ENCODE measurements at places on chromosomes 3 and 15.

DNA sequence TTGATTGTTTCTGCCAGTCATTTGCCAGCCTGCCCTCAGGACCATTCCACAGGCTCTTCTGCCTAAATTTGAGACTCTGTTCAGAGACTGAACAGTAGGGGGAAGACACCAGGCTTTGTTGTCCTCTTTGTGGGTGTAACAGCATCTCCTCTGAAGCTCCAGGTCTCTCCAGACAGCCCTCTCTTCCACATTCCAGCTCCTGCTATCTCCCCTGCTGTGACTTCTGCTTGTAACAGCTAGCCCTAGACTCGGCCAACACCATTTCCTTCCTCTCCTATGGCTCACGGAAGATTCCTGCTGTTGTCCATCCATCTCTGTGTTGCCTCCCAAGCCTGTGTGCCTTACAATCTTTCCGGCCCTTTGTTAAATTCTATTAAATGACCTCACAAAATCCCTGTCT lies 40.2 kb downstream of the SUCLG2 start:
- DNase-seq, result no peak

- DNase-seq, result no peak
Measured at GRCh38 chr3:29606416-29606815, 325.5 kb downstream of the RBMS3 start.

DNA sequence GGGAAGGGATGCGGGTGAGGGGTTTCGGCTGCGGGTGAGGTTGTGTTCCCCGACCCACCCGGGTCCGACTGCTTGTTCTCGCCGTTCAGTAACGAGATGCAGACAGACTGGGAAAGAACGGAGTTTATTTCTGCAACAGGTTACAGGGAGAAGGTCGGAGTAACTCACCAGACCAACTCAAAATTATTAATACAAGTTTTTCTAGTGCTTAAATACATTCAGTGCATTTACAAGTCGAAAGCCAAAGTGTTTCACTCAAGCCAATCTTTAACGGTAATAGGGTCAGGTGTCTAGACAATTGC lies 492 bp upstream of the HIGD1A start:
- DNase-seq, result no peak

DNA sequence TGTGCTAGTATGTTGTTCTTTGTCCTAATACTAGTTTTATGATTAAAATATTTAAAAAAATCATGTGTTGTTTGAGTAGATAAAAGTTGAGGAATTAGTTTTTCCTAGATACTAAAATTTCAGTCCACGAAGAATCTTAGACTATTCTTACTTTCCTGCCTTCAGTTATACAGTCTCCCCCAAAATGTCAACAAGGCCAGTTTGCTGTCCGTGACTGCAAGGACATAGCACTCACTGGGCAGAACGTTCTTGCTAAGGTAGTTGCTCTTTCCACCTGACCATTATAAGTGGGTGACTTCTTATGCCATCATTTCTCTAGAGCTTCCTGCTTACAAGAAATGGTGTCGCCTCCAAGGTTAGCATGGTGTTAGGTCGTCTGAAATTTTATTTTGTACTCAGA lies 32.8 kb downstream of the KAT2B start:
- no peak for DNase-seq

DNA sequence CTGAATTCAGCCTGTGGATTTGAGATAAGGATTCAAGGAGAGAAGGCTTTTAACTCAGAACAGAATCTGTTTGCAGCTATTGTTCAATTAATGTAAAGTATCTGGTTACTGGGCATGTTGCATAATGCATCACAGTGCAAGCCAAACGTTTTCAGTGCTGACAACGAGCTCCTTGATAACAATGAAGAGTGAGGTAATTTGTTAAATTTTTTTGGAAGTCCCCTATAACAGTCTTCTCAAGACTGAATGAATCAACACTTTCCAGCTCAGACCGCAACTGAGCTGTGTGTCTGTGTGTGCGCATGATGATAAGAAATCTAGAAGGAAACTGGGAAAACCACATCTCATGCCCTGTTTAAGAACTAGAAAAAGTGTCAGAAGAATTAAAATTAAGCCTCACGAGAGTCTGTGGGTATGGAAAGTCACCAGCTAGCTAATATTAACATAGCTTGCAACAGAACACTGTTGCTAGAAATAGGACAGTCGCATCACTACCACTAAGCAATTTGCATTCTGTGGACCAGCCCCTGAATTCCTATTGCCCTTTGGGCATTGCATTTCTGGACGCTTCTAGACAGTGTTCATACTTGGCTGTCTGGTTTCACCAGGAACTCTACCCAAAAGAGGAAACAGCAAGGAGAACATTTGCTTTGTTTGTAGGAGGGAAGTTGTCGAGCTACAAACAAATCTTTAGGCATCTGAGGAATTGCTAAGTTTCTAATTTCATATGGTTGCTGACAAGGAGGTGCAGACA lies 43.7 kb upstream of the ATP2C1 start:
- peak; percentile 24 for DNase-seq

DNA sequence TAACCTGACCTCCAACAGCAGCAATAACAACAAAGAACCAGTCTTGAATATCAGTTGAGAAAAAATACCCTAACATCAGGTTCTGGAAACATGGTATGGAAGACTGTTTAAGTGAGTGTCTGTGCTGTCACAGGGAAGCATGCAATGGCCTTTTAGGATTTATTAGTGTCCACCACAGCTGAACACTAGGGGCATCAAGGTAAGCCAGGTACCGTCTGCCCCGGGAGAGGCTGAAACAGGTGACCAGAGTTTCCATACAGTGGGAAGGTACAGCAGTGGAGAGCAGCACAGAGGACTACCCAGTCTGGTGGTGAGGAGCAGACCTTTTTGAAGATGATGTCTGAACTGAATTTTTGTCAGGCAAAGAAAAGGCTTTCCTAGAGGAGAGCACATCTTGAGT lies 18.4 kb downstream of the ZDHHC23 start:
- no peak for DNase-seq

- peak; percentile 1 for DNase-seq
Measured at GRCh38 chr3:39724233-39724846, 85.1 kb upstream of the MYRIP start.

DNA sequence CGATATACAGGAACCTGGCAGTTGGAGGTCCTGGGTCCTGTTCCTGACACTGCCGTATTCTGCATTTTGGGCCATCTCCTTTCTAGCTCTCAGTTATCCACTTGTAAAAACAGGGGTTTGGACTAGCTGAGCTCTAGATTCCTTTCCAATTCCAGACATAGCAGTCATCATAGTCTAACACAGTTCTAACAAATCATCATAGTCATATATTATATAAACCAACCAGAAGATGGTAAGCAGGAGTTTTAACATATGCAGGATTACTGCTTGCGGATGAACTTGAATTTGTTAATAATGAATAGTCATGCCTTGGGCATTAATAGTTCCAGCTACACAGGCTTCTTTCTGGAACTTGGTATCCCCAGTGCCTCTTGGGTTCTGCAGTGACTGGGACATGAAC lies 26.6 kb downstream of the MASP1 start:
- DNase-seq, result no peak

- DNase-seq, result peak; percentile 12
Measured at GRCh38 chr3:157130467-157131251, 29.3 kb downstream of the CCNL1 start.

DNA sequence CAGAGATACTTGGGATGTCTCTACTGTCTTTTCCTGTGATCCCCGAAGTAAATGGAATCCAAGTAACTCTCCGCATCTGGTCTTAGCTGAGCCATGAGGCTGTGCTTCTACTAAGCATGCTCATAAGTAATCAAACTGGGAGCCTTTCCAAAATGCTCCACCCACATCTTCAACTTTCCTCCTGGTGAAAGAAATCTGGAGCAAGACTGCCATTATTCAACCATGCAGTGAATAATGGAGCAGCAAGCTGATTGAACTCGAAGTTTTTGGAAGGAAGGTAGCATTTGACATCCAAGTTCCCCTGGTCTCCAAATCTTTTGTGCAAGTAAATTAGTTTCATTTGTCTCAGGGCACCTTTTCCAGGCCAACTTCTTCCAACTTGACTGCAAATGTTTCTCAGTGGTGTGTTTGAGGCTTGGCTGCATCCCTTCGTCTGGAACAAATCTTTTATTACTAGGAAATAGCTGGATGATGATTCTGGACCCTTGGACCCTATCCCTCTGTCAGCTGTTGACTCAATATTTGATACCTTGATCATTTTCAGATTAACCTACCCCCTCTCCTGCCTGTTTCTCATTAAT lies 19.4 kb downstream of the GXYLT2 start:
- peak; percentile 99 for DNase-seq

DNA sequence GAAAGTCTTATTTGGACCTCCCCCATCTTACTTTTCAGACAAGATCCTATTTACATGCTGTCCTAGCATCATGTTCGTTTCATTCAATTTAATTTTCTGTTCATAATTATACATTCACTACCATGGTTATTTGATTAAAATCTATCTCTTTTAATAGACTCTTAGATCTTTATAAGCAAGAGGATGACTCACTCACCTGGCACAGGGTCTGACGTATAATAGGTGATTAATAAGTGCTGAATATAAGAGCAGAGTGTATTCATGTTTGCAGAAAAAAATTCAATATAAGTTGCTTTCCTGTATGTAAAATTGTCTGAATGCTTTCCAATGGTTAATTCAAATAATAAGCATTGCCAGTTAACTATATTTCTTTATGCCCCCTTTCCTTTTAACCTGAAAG lies 165.5 kb upstream of the CBLB start:
- no peak for DNase-seq

DNA sequence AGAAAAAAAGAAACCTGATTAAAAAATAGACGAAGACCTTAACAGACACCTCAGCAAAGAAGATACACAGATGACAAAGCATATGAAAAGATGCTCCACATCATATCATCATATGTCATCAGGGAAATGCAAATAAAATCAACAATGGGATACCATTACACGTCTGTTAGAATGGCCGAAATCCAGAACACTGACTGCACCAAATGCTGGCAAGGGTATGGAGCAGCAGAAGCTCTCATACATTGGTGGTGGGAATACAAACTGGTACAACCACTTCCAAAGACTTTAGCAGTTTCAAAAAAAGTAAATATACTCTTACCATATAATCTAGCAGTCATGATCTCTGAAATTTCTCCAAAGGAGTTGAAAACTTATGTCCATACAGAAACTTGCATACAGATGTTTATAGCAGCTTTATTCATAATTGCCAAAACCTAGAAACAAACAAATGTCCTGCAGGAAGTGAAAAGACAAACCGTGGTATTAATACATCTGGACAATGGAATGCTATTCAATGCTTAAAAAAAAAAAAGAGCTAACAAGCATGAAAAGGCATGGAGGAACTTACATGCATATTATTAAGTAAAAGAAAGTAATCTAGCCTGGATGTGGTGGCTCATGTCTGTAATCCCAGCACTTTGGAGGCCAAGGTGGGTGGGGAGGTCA lies 107.4 kb downstream of the HES1 start:
- no peak for DNase-seq

DNA sequence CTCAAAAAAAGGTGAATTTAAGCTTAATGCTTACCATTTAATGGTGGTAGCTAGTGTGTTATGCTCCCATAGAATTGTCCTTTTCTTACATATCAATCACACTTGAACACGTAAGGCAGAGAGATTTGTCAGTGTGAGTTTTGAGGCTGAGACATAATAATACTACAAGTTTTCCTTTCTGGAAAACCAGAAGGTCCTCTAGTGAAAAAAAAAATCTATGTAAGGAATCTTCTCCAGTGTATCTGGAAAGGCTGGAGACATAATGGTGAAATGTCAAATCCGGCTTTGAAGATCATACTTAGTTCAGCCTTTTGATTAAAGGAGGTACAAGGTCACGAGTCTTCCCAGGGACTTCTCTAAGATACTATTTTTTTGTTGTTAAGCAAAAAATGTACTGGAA lies 3.4 kb downstream of the TSC22D2 start:
- DNase-seq, result peak; percentile 29

- no peak for DNase-seq
Measured at GRCh38 chr3:29331035-29331434, 50.2 kb downstream of the RBMS3 start.

DNA sequence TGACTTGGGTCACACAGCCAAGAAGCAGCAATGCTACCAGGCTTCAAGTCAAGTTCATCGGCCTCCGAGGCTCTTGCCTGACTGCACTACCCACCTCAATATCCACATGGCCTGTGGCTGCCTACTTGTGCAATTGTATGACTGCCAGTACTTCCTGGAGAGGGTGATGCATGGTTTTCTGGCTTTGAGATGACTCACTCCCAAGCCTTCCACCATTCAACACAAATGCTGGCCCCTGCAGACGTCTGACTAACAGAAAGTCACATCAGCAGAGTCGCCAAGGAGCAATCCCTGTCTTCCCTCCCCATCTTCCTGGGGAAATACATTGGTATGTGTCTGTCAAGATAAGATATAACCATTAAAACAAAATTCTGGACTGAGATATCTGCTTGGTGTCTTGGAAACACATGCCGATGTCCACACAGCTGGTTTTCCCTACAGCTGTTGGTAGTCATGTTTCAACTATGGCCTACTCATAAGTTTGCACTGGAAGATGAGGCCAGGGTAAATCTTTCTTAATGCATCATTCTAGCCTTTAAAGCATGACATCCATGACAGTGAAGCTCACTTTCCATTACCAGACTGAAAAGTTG lies 79.6 kb upstream of the SPATA12 start:
- DNase-seq, result peak; percentile 9

GRCh38 chr15:101617390-101617965 lies 34.7 kb downstream of the TM2D3 start:
- no peak for DNase-seq

DNA sequence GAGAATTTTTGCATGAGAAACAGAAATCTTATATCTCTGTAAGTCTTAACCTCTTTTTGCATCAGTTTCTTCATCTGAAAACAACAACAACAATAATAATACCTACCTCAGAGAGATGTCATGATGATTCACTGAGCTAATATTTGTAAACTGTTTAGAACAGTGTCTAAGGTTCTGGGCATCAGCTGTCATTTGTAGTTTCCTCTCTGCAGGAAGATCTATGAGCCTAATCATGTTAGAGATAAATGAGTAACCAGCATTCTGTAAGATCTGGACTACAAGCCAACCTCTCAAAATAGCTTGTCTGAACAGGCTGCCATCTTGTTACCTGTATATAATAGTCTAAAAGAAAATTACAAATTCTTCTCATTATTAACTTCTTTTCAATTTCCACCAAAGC lies 383.0 kb upstream of the RORA start:
- no peak for DNase-seq

DNA sequence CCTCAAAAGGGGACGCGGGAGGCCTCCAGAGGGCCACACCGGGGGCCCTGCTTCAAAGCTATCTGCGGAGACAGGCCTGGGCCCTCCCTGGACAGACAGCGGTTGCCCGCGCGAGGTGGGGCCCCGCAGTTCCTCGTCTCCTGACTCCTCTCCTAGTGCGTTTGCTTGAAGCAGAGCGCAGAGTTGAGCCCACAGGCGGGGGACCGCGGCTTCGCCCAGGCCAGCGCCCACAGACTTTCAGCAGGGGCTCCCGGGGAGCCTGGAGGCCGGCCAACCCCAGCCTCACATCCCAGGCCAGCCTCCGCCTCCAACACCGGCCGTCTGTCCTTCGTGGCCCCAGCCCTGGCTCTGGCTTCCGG lies 540 bp upstream of the ADAMTS7 start:
- DNase-seq, result no peak

GRCh38 chr15:37098468-37099318 lies 1.7 kb downstream of the MEIS2 start:
- DNase-seq, result peak; percentile 53

- DNase-seq, result no peak
Measured at GRCh38 chr3:30786365-30786764, 108.1 kb downstream of the GADL1 start.
